GM12878 (cell line): ENCODE measurements at places on chromosomes 5 and 9. TPM values are rescaled to one million over a fixed set of nuclear protein-coding genes. Genes with fewer than 3 reads are reported as not detected.

DNA sequence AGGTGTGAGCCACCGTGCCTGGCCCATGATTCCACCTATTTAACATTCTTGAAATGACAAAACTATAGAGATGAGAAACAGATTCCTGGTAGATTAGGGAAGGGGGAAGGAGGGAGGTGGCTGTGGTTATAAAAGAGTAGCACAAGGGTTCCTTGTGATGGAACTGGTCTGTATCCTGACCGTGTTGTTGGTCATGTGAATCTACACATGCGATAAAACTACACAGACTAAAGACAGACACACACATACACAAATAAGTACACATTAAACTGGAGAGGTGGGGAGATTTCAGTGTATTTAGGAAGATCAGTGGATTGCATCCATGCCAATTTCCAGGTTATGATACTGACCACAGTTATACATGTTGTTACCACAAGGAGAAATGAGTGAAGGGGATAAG, 60.9 kb downstream of the RNF130 start:
- no peak for DNase-seq

DNA sequence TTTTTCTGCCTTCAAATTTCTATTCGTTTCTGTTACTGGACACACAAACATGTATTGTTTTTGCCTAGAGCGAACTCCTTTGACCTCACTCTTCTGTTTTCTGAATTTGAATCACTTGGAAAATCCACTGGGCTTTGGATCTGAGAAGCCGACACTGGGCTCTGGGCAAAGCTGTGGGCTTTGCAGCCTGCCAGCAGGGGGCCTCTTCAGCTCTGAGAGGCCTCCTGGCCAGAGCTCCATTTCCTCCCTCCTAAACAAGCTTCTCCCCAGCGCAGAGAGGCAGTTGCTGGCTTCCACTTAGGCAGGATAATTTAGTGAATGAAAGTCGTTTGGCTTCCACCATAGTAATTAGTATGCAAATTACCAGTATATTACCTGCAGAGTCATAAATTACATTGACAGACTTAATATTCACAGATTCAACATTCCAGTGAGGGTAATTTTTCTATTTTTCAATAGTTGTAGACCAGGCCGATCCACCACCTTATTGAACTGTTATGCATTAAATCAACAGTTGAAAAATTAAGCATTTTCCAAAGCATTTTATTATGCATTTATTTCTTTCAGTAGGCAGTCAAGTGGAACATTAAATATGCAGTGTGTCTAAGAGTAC, 104.0 kb upstream of the ZNF366 start:
- no peak for DNase-seq

Gene NIM1K
- total RNA-seq: 0.69 and 1.0 TPM in 2 replicates

DNA sequence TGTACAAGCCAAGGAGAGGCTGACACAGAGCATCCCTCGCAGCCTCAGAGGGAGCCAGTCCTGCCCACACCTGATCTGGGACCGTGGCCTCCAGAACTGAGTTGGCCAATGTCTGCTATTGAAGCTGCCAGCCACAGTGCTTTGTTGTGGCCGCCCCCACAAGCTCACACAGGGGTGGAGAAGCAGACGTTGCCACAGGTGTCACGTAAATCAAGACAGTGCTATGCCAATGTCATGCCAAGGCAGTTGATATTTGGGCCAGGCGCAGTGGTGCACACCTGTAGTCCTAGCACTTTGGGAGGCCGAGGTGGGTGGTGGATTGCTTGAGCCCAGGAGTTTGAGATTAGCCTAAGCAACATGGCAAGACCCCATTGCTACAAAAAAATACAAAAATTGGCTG, 17.3 kb upstream of the TERT start:
- no peak for DNase-seq

DNA sequence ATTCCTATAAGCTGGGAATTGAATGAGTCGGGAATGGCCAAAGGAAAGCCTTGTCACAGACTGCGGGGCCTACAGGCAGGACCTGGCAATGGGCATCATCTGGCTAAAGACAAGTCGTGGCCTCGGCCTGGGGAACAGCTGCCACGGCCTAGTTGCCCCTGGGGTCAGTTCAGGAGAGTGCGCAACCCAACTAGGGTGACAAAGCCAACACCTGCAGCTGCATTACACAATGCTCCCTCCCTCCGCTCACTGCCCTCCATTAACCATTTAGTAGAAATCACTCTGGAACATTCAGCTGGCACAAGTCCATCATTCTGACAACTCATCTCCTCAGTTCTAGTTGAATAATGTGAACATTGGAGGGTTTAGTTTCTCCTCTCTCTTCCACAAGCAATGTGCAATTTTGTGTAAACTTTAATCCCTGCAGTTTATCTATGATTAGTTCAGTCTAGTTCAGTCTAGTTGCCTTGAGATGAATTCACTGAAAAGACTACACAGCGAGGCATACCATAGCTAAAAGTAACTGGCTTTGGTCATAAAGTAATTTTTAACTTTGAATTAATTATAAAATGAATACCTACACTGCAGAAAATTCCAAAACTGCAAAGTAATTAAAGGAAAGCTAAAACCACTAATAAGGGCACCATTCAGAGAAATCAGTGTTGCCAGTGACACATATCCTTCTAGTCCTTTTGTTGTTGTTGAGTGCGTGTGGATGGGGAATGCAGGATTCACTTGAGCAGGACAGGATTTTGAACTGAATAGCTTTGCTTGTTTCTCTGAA, 5.1 kb downstream of the GLDC start:
- no peak for DNase-seq

DNA sequence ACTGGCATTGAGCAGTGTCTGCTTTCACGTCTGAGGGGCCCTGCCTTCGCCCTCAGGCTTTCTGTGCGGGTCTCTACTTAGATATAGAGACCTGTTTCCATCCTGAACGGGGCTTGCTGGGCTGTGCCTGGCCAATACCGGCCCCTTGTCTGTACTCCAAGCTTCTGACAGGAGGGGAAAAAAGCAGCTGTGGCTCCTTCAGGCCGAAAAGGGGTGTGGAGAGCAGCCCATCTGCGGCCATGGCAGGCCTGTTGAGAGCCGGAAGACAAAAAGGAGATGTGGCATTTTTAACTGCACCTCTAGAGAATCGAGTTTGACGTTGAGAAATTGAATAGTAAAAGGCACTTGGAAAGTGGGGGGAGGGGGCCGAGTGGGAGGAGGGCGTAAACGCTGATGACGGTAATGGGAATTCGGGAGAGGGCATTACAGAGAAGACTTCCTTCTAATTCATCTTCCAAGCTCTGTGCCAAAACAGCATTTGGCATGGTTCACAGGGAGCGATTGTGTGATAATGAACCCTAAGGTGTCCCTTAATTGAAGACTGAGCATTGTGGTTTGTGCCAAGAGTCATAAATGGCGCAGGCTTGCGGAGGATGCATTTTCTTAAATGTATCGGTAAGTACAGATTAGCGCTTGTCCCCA, 25.1 kb upstream of the PRDM12 start:
- DNase-seq: no peak

Gene GMCL2
- total RNA-seq: not detected in 2 replicates

Gene ADAMTS16
- 0.08 TPM in 1 of 2 replicates, not detected in the other for total RNA-seq
